ENCODE measurements at places on chromosomes 2 and 18. TPM values are rescaled to one million over a fixed set of nuclear protein-coding genes. Genes with fewer than 3 reads are reported as not detected.

The CFAP65 gene
- 0.12 TPM for total RNA-seq

The IL36G gene
- 0.20 TPM for total RNA-seq

The NCOA1 gene
- total RNA-seq = 53.9 TPM

The MAP2 gene
- total RNA-seq = 7.2 TPM

The HOXD1 gene
- total RNA-seq = not detected

The C1D gene
- total RNA-seq = 55.6 TPM

The FRZB gene
- 72.9 TPM for total RNA-seq

The PAX3 gene
- total RNA-seq = not detected

The FHOD3 gene
- total RNA-seq = 2.6 TPM

The CD8B2 gene
- total RNA-seq = not detected

The LOXHD1 gene
- total RNA-seq = not detected

The OBSL1 gene
- total RNA-seq = 72.4 TPM

The CD8B gene
- 1.00 TPM for total RNA-seq

The PRPF40A gene
- total RNA-seq = 131 TPM

The NDUFB3 gene
- total RNA-seq = 83.0 TPM

The MRO gene
- 3.1 TPM for total RNA-seq

The RNF125 gene
- 1.1 TPM for total RNA-seq

The UGT1A4 gene
- total RNA-seq = not detected
